ENCODE measurements at places on chromosomes 4 and X. TPM values are rescaled to one million over a fixed set of nuclear protein-coding genes. Genes with fewer than 3 reads are reported as not detected.

The GABRA4 gene
- not detected for total RNA-seq

The HTN1 gene
- total RNA-seq, result not detected

The CENPC gene
- 63.0 TPM for total RNA-seq

The RIBC1 gene
- not detected for total RNA-seq

The EDA gene
- 0.51 TPM for total RNA-seq

The PNCK gene
- total RNA-seq, result 8.5 TPM

The SLC25A43 gene
- total RNA-seq, result 11.9 TPM

The UGT2A1 gene
- not detected for total RNA-seq

The CTAG1B gene
- not detected for total RNA-seq

The PABPC1L2A gene
- not detected for total RNA-seq

The RAB33A gene
- not detected for total RNA-seq

The PROM1 gene
- 0.51 TPM for total RNA-seq

The PDZD4 gene
- 12.6 TPM for total RNA-seq

The RHOXF2B gene
- total RNA-seq, result not detected

The RXFP1 gene
- 5.9 TPM for total RNA-seq

The ATP1B4 gene
- total RNA-seq, result not detected

The ENPEP gene
- total RNA-seq, result 22.0 TPM

Data from uterus (tissue), 4 donors.